ENCODE measurements at places on chromosomes 3 and 15.

- no peak for DNase-seq
Observed at GRCh38 chr15:81297603-81298575, 26.1 kb downstream of the STARD5 start.

- DNase-seq: no peak
Observed at GRCh38 chr3:62065985-62066693, 307.2 kb downstream of the FEZF2 start.

GRCh38 chr15:38115121-38115520, 137.5 kb upstream of the SPRED1 start:
- no peak for DNase-seq

- no peak for DNase-seq
Observed at GRCh38 chr3:120798346-120798745, 55.8 kb downstream of the GTF2E1 start.

DNA sequence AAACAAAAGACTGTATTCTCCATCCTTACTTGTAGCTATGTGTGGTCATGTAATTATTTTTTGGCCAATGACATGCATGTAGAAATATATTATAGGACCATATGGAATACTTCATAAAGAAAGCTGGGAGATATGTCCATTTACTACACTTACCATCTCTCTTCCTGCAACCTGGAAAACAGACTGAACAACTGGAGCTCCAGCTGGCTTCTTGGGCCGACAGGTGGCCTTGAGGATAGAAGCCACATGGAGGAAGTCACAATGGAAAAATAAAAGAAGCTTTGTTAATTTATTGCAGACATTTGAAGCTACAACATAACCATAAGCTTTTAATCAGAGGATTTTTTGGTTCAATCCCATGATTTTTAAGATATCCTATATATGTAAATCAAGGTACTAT, 167.9 kb upstream of the CBLB start:
- DNase-seq: no peak

DNA sequence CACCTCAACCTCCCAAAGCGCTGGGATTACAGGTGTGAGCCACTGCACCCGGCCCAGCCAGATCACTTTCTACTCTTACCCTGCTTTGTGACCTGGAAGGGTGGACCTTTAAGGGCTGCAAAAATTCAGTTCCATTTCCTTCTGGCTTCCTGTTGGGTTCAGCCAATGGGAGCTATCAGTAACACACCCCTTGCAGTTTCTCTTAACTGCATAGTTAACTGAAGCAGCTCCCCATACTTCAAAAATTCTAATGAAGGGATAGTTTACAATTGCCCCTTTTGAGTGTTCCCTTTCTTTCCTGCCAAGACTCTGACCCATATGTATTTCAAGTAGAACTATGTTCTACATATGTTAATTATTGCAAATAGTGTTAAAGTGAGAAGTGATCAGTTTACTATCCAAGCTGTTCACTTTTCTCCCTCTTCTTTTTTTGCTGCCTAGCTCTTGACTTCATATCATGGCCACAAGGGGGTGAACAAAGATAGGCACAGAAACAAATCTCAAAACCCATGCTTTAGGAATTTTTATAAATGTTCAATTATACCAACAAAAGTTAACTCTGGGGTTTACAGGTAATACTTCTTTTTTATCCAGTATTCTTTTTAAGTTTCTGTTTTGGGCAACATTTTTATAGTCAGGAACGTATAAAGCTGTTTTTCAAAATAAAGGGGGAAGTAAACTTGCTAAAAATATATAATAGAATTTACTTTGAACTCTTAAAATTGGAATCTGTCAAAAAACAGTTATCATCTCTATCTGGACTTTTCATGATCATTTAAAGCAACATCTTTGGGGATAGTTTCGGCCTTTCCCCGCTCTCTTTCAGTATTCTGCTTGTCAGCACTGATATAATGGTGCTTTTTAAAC, 8.1 kb downstream of the PGBD4 start:
- no peak for DNase-seq

GRCh38 chr3:13884851-13885703, 5.2 kb upstream of the WNT7A start:
- no peak for DNase-seq

- no peak for DNase-seq
Observed at GRCh38 chr15:91609966-91610365, 243.5 kb upstream of the SLCO3A1 start.

GRCh38 chr3:123444023-123444422, 4.9 kb downstream of the ADCY5 start:
- DNase-seq: no peak

DNA sequence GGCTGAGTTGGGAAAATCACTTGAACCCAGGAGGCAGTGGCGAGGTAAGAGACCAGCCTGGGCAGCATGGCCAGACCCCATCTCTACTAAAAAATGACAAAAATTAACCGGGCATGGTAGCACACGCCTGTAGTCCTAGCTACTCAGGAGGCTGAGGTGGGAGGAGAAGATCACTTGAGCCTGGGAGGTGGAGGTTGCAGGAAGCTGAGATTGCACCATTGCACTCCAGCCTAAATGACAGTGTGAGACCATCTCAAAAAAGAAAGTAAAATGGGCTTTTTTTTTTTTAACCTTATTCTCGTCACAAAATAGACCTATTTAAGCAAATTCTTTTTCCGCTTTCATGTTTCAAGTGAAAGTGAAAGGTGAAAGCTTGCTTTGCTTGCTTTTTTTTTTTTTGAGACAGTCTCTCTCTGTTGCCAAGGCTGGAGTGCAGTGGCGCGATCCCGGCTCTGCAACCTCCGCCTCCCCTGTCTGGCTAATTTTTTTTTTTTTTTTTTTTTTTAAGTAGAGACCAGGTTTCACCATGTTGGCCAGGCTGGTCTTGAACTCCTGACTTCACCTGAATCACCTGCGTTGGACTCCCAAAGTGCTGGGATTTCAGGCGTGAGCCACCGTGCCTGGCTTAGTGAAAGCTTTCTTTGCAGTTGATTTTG, 3.6 kb downstream of the PDIA3 start:
- DNase-seq: no peak

DNA sequence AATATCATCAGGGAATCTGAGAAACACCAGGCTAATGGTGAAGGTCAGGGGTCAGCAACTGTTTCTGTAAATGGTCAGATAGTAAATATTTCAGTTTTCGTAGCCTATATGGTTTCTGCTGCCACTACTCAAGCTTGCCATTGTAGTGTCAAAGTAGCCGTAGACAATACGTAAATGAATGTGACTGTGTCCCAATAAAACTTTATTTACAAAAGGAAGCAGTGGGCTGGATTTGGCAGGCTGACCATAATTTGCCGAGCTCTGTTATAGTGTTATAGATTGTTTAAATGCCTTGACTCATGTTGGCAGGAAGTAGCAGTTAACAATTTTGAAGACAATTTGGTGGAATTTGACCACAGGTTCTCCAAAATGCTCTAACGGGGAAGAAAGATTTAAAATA, 548.2 kb downstream of the FOXP1 start:
- no peak for DNase-seq

DNA sequence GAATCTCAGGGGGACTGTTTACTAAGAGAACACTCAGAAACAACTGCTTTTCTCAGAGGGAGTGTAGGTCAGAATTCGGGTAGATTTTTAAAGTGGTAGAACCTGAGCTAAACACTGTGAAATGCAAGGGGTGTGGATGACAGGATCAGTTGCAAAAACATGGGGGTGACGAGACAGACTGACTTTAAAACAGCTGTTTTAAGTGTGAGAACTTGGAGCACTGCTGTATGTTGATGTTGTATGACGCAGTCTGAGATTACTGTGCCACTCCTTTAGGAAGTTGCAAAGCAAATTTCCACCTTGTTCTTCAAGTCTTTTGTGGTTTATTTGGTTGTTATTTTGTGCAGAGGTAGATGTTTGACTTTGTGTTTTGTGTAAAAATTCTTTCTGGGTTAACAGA, 36.8 kb upstream of the DIPK2A start:
- no peak for DNase-seq

DNA sequence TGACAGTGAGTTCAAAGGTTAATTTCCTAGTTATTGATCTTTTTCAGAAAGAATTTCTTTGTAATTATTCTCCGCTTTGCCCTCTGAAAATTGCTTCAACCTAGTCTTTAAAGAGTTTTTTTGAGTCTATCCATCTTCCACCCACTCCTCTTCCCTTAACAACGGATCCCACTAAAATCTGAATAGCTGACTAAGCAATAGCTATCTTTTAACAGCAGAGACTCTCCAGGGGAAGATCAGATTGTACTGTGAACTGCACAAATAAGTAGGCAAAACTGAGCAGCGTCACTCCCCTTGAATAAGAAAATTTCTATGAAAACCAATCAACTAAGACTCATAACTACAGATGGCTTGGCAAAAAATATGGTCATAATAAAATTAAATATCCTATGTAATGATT, 127.9 kb downstream of the TUSC7 start:
- no peak for DNase-seq

- no peak for DNase-seq
Observed at GRCh38 chr15:100713163-100713867, 110.9 kb downstream of the ASB7 start.

GRCh38 chr15:47412136-47412535, 305.2 kb upstream of the SEMA6D start:
- no peak for DNase-seq

DNA sequence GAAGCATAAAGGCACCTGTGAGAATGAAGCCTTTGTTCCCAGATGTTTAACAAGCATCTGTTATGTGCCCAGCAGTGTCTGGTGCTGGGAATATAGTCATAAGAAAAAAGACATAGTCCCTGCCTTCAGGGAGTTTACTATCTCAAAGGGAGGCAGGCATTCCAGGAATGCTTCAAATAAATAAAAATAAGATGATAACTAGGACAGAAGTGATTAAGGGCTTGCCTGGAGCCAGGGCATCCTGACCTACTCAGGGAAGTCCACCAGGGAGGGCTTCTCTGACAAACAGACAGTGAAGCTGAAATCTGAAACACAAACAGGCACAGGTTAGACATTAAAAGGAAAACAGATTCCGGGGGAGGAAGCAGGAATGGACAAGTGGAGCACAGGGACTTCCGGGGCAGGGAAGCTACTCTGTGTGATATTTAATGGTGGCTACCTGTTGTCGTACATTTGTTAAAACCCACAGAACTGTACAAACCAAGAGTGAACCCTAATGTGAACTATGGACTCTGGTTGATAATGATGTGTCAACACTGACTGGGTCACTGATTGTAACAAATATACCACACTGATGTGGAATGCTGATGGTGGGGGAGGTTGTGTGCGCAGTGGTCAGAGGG, 53.3 kb downstream of the ITGB5 start:
- DNase-seq: no peak

DNA sequence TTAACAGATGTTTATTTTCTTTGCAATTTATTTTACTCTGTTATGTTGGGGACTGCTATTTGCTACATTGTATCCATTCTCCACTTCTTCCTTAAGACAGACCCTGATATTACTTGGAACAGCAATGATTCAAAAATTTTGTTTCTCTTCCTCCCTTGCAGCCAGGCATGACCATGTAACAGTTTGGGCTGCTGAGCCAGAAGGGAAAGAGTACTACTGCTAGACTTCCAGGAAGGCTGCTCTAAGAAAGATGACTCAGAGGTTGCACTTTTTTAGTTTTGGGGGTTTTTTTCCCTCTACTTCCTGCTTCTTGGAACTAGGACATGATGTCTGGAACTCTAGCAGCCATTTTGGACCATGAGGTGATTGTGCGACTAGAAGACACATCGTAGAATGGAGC, 10.3 kb downstream of the PRR20G start:
- no peak for DNase-seq

DNA sequence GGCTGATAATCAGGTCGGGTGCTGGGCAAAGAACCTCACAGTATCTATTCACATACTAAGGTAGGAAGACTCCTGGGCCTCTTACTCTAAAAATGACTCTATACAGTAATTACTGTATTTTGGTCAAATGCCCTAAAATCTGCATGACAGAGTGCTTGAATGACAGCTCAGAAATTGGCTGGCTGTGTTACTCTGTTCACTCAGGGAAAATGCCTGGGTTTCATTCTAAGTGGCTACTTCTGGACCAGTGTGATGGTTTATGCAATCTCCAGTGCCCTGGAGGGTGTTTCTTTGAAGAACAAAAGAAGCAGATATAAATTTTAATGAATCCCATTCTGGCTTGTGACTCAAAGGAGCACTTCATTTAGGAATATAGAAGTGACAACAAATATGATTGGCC, 2.2 kb downstream of the GABRR3 start:
- DNase-seq: no peak

DNA sequence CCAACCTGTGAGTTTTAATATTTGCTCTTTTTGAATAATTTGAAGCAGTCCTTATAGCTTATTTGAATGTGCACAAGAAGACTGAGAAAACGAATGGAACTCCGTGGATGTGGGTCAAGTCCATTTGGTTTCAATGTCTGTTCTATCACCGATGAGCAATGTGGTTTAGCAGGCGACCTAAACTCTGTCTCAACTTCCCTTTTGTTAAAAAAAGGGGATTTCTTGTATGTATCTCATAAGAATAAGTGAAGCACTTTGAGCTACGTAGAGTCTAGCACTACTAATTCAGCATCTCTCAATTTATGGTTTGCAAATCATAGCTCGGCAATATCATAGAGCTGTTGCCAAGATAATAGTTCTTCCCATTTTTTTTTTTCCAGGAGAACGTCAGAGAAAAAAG, 4.6 kb upstream of the SKIL start:
- DNase-seq: no peak

GRCh38 chr3:89180334-89180733, 72.9 kb downstream of the EPHA3 start:
- no peak for DNase-seq

- DNase-seq: no peak
Observed at GRCh38 chr3:4508048-4508981, 15.2 kb downstream of the ITPR1 start.

DNA sequence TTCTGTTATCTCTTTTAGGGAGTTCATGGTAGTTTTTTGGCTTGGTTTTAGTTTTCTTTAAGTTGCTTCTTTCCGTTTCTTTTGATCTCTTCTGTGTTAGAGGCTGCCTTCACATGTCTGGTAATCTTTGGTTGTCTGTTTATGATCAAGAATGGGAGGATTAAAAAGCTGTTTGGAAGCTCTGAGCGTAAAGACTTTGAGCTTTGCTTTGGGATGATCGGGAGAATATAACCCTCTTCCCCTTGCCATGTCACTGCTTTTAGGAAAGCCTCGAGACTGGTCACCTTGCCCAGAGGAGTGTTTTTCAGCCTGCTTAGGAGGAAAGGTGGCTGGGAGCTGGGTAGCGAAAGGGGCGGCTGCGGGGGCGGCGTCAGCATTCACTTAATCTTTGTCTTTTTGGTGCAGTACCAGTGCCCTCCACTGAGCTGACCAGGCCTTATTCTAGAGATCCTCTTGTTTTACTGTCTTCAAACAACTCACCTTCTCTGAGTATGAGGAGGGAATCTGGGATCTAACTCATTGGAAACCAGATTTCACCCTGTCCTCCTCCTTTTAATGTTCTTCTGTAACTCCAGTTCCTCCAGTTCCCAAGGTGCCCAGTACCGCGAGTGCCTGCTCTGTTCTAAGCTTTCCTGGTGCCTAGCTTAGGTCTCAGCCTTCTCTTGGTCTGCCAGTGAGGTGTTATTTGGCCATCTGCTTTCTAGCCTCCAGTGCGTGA, 15.5 kb downstream of the TATDN2 start:
- DNase-seq: peak; percentile 47

DNA sequence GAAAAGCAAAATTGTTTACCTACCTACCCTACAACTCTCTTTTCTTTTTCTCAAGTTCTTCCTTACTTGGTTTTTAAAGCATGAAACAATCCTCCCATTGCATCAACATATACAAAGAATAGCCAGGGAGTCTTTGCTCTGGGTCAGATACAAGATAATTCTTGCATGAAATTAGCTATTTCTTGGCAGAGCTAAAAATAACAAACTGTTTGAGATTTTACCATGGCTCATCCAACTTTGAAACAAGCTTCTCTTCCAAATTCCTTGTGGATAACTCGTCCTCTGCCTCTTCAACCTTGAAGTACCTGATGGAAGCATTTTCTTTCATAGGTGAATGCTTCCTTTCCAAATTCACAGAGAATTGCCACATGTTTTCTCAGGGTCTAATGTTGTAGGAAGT, 9.2 kb upstream of the CBLB start:
- DNase-seq: no peak

Data from neural crest cell (in vitro differentiated cells).